ENCODE measurements at places on chromosomes 7 and 10.

DNA sequence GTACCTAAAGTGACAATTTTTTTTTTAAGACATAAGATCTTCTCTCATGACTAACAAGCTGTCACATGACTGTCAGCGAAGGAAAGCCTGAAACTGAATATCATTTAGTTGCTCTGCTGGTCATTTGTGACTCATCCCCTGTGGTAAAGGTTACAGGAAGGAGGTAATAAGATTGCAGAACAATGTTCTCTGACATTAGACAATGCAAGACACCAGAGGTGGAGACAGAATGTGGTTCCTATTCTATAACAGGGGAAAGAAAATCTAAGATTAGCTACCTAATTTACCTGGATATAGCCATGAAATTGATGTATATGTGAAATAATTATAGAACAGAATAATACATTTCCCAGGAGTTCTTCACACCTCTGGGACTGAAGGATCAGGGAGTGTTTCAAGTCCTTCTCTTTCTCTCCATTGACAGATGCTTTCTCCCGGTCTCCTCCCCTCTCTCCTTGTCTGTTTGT is 47.7 kb downstream of the LRGUK start:
- DNase-seq: peak; percentile 91

DNA sequence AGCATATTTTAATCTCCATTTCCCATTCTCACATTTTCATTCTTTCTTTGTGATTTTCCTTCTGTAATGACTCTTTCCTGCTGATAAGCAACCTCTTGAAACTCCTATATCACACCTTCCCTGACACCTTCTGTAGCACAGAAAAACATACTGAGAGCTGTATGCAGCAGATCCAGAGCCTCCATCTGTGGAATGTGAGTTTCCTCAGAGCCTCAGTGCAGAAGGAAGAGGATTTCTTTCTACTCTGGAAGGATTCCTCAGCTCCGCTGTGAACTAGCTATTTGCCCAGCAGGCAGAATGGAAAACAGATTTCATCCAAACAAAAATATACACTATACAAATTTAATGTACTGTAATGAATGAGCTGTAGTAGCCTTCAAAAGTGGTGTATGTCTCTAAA is 841.3 kb upstream of the ZWINT start:
- no peak for DNase-seq

DNA sequence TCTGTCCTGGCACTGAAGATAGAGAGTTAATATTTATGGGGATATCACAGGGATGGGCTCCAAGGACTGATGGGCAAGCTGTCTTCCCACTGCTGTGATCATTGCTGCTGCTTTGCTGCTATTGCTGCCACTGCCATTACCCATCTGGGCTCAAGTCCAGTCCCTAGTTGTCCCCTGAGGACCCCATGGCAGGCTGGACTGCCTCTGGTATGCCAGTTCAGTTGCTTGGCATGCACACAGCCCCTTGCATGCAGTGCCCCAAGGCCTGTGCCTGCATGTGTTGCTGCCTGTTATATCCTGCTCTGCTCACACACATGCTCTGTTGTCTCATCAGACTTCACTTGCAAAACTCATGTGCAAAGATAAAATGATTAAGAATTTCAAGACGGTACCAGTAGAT is 109.5 kb downstream of the ADRA2A start:
- no peak for DNase-seq

DNA sequence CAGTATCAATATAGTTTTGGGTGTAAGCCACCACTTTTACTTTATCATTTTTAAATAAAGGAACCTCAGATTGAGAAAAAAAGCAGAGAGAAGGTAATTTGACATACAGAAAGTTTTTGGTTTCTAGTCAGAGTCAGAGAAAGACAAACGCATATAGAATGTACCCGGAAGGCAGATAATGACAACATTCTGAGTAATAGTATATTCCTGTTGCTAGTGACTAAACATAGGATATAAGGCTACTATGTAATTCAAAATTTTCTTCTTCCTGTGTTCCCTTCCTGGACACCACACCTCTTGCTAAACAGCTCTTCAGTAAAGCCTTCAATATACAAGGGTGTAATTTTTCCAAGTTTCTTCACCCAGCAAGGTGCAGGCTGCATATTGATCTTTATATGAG is 597.6 kb downstream of the PCDH15 start:
- peak; percentile 83 for DNase-seq

DNA sequence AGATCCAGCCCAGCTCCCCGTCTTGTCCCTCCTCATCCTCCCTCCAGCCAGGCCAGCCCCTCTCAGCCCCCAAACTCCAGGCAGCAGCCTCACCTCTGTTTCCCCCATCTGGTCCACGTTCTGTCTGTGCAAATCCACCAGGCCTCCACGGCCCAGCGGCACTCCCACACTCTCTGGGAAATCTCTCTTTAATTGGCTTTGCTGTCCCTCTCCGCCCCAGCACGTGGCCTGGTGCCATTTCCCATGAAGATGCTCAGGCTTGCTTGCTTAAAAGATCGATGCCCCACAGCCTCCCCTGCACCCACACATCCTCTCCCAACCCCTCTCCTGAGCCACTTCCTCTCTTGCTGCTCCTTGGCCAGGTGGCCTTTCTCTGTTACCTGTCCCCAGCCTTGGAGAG is 39.3 kb downstream of the PRF1 start:
- DNase-seq: no peak

DNA sequence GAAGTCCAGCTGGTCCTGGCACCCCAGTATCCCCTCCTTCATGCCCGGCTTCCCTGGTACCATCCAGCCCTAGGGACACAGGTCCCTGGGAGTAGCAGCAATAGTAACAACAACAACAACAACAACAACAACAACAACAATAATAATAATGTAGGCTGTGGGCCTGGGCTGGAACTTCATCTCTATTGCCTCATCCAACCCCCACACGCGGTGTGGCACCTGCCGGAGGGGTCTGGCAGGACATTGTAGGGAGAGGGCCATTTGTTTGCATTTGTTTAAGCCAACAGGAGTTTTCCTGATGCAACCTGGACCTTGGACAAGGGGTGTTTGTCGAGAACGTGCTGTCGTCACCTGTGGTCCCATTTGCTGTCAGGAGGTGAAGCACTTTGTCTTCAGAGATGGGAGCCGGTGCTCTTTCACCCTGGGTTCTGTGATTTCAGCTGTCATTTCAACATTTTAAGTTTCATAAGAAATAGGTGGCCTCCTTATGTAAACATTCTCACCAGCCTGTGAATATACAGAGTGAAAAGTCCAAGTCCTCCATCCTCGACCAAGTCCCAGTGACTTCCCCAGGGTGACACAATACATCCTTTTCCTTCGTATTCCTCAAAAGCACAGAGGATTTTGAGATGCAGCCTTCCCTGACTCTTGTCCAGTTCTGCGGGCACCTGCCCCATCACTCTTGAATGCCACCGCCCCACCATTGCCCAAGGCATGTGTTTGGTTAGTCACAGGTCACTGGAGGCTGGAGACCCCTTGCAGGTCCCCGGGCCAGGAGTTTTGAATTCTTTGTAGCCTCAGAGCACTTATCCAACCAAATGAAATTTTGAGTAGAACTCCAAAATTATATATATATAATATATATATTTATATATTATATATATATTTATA is 9.2 kb downstream of the LHPP start:
- DNase-seq: no peak
